Jurkat, Clone E6-1 (cell line): ENCODE measurements at places on chromosomes 3 and 15.

GRCh38 chr15:30001602-30002001 is 81.2 kb upstream of the GOLGA8J start:
- DNase-seq: no peak

DNA sequence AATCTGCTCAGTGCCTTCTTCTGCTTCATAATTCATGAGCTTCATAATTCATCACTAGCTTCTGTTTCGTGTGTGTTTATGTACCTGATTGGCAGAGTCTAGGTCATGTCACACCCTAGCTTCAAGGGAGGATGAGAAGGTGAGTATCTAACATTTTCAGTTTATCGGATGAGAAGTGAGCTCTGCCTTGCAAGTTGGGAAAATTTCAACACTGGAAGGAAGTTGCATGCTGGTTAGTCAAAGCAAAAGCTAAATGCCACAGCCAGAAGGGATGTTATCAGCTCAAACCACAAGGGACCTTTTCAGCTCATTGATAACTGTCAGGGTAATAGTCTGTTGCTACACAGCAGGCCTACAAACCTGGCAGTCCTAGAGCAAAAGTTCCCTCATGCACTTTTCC is 7.3 kb upstream of the TNFSF10 start:
- peak; percentile 88 for DNase-seq

- peak; percentile 77 for DNase-seq
These were observed 64.2 kb upstream of the MYZAP start for GRCh38 chr15:57527382-57528091.

DNA sequence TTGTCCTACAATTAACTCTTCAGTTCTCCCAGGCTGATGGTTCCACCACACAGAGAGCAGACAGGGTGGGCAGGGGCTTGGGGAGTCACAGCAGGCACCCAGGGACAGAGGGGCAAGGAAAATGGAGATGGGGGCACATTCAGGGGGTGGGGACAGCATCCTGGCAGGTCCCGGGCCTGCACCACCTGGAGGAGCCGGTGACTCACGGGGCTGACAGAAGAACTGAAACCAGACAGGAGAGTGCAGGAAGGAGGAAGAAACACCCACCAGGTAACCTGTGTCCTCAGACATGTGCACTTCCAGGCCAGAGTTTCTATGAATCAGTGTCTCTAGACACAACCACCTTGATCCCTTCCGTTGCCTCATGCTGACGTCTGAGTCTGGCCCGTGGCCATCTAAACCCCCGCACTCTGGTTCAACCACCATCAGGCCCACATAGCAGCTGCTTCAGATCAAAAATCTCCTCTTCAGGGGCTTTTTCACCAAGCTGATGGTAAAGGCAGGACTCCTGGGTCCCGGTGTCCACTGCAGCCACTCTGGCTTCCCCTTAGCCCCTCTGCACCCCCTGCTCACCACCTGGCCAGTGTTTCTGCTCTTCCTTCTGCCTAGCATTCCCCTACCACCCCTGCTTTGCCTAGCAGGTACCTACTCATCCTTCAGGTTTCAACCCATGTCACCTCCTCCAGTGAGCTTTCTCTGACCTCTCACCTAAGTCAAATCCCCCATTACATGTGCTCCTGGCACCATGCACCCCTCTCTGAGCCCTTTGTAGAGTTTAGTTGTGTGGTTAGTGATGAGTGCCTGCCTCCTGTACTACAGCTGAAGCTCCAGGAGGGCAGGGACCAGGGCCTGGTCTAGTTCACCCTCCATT is 16.5 kb upstream of the CYP11A1 start:
- no peak for DNase-seq

- DNase-seq: no peak
These were observed 39.0 kb downstream of the CFAP100 start for GRCh38 chr3:126433496-126434263.
